ENCODE measurements at places on chromosomes 12 and 14. TPM values are rescaled to one million over a fixed set of nuclear protein-coding genes. Genes with fewer than 3 reads are reported as not detected.

The P2RX2 gene
- 4.2 TPM for polyA plus RNA-seq

The EML5 gene
- 2.3 TPM for polyA plus RNA-seq

The TRIP11 gene
- 26.3 TPM for polyA plus RNA-seq

The INSM2 gene
- polyA plus RNA-seq, result not detected

The ERP27 gene
- 10.2 TPM for polyA plus RNA-seq

The PPP2R3C gene
- polyA plus RNA-seq, result 46.8 TPM

The ULK1 gene
- 36.5 TPM for polyA plus RNA-seq
